Activated CD4-positive, alpha-beta T cell treated with anti-CD3 and anti-CD28 coated beads, Interleukin-2, amount 50 U/mL, for 1 hour (primary cell): ENCODE measurements at places on chromosomes 1 and 21.

- no peak for DNase-seq
Measured at GRCh38 chr1:84939151-84939550, 46.1 kb upstream of the LPAR3 start.

GRCh38 chr1:21200767-21201166 is 24.1 kb upstream of the EIF4G3 start:
- no peak for DNase-seq

- no peak for DNase-seq
Measured at GRCh38 chr1:182145441-182145840, 83.9 kb upstream of the ZNF648 start.

GRCh38 chr21:16589006-16589898 is 859.5 kb downstream of the USP25 start:
- no peak for DNase-seq

DNA sequence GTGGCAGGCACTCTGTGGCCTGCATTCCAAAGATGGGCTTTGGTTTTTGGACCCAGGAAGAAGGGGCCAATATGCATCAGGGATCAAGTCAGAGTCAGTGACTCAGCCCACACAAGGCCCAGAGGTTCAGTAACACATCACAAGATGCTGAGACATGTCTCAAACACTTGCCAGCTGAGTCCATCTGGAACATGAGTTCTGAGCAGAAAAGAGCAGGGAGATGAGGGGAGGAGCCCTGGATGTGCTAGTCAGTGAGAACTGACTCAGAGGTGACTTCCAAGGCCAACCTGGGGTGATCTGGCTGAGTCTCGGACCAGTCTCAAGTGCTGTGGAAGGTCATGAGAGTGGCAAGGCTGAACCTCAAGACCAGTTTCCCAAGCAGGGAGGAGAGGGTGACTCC is 150.1 kb downstream of the CDC7 start:
- no peak for DNase-seq

DNA sequence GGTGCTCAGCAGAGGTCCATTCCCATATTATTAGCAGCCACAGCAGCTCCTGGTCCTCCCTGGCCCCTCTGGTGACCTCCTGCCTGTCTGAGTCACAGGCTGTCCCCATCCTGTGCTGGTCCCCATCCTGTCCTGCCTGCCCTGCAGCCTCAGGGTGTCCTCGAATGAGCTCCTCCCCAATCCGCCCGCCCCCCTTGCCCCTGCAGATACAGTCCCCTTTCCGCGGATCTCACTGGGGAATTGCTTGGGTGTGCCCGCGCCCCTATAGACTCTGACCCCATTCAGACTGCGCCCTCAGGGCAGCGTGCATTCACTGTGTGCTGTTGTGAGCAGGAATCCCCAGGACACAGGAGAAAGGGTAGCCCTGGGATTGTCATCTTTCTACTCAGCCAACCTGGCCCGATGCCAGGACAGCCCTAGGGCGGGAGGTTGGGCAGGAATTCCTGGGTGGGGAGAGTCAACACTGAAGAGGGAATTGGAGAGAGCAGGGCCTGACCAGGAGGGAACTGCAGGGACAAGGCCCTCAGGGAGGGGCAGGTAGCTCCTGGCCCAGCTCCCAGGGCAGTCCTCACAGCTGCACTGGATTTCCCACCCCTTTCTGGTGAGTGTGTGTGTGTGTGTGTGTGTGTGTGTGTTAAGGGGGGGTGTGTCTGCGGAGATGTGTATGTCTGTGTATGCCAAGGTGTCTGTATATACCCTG is 1.1 kb upstream of the GUCA2A start:
- no peak for DNase-seq

- DNase-seq = no peak
Measured at GRCh38 chr1:109985247-109986053, 885 bp downstream of the AHCYL1 start.
